ENCODE measurements at places on chromosomes 7 and 10.

DNA sequence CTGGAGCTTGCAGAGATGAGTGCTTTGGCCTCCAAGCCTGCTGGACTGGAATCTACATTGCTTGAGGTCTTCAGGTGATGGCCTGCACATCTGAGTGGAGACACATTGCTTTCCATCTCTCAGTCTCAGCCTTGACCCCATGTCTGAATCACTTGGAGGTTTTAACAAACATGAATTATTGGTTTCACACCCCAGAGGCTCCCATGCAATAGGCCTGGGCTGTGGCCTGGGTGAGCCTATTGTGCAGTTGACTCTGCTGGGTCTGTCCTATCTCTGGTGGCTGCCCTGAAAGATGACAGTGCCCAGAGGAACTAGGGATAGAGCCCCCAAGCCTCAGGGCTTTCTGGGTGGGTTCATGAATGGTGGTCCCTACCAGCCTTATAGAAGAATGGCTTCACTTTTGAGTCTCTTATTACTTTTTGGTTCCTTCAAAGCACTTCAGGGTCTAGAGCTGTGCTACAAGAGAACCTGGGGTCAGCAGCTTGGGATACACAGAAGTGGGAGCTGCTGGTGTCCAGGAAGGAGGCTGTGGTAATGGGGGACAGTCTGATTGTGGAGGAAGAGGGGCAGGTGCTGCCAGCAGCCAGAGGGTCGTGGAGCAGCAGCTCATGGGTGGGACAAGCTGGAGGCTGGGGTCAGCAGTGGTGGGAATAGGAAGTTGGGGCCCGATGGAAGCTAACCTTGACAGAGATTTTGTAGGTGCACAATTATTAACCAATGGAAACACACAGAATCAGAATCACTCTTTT lies 5.5 kb downstream of the RAMP3 start:
- DNase-seq, result no peak

DNA sequence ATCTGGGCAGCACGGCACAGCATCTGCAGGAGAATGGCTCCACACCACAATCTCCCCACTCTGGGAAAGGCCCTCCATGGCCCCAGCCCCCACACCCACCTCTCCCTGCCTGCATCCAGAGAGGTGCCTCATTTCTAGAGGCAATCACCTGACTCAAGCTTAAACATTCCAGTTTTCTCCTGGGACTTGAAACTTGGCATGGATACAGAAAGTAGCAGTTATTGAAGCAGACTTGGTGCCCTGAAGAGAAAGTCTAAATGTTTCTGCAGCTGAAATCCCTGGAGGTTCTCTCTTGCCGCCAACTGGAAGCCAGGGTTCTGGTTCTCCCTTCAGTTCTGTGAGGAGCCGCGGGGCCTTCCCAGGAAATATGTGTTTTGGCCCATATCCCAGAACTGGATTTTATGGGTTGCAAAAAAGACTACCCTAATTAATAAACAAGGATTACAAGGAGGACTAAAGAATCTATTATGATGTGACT lies 122.8 kb downstream of the SKIDA1 start:
- no peak for DNase-seq

- DNase-seq, result no peak
Measured at GRCh38 chr10:79176052-79176501, 107.3 kb downstream of the ZMIZ1 start.

- no peak for DNase-seq
Measured at GRCh38 chr10:62043421-62044021, 142.0 kb downstream of the ARID5B start.

DNA sequence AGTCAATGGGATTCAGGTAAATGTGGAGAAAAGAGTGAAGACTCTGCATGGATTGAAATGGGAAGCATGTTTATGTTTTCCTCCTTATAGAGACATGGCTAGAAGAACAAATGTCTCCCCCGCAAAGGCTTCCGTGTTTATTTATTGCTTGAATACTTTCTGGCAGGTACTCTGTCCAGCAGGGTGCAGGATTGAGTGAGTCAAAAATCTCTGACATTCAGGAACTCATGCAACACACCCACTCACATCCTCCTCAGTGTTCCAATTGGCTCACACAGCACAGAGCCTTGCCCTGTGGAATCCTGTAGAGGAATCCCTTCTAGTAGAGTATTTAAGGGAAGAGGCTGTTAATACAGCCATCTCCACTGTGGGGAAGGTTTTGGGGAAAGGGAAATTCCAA lies 290.3 kb upstream of the VWC2 start:
- no peak for DNase-seq

GRCh38 chr10:77863446-77863845 lies 63.1 kb downstream of the DLG5 start:
- DNase-seq, result no peak

- no peak for DNase-seq
Measured at GRCh38 chr7:81960026-81960425, 190.2 kb upstream of the HGF start.

DNA sequence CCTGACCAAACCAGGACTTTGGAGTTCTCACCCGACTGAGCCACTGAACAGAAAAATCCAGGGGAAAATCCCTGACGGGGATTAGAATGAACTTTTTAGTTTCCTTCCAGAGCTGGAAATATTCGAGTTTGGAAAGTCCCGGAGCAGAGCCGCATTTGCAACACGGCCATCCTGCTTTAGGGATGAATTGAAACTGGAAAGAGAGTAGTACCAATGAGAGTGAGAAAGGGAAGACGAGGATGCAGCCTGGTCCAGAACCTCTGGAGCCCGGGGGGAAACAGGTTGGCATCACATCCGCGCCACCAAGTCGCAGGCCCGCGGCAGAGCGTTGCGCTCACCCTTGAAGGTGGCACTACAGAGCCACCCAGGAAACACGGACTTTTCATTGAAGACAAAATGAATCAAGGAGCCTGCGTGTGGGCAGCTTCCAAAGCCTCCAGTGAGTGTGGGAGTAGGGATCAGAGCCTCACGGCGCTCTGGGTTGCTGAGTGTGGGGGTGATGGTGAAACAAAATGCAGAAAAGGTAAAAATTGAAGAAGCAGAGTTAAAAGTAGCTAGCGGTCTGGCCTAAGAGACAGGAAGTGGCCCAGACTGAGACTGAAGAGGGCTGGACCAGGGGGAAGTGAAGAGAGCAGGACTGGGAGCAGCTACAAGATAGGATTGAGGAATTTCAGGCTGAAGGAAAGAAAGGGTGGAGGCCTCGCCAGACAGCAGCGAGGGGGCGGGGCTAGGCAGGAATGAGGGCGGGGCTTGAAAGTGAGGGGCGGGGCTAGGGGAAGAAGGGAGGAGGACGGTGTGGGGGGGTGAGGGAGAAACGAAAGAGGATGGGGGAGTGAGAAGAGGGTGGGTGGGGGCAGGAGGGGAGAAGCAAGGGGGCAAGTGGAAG lies 1.8 kb downstream of the SMURF1 start:
- no peak for DNase-seq

- no peak for DNase-seq
Measured at GRCh38 chr10:102537367-102537766, 33.6 kb downstream of the SUFU start.

DNA sequence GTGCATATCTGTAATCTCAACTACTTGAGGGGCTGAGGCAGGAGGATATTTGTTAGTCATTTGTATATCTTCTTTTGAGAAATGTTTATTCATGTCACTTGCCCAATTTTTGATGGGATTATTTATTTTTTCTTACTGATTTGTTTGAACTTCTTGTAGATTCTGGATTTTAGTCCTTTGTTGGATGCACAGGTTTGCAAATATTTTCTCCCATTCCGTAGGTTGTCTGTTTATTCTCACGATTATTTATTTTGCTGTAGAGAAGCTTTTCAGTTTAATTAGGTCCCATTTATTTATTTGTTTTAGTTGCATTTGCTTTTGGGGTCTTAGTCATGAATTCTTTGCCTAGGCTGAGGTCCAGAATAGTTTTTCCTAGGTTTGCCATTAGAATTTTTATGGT lies 44.1 kb upstream of the OSBPL3 start:
- no peak for DNase-seq

DNA sequence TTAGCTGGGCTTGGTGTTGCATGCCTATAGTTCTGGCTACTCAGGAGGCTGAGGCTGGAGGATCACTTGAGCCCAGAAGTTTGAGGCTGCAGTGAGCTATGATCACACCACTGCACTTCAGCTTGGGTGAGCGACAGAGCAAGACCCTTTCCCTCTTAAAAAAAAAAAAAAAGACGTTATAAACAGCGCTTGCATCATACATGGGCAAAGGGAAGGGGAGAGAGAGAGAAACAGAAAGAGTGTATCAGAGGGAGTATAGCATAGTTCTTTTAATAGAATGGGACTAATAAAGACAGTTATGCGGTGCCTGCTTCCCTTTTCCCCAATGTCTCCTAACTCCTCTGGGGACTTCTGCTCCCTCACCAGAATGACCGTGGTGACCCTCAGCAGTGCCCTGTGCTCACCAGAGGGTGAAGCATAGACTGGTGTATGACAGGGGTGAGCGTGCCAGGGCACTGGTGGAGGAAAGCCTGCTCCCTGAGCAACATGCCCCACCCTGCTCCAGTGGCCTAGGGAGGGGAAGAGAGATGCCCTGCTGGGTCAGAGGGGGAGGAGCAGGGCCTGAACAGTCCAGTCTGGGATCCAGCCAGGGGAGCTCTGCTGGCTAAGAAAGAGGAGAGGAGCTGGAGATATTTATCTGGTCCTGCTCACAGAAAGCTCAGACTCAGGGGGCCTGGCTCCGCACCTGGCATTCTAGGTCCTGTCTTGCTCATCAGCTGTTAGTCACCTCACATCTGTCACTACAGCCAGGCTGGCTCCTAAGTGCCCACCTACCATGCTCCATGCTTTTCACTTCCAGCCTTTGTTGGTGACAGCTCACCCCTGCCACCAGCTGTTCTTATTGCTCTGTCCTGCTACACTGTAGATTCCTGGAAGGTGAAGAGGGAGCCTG lies 2.2 kb downstream of the PDZD7 start:
- no peak for DNase-seq

GRCh38 chr10:51030480-51030879 lies 43.8 kb upstream of the PRKG1 start:
- DNase-seq, result no peak

Data from cerebellar nuclear complex (tissue), 1 donor.